Natural killer cell (primary cell): ENCODE measurements at places on chromosomes 4 and X.

GRCh38 chr4:19807505-19807904, 444.2 kb upstream of the SLIT2 start:
- no peak for DNase-seq

GRCh38 chrX:126170720-126171119, 4.6 kb upstream of the DCAF12L2 start:
- DNase-seq = no peak

DNA sequence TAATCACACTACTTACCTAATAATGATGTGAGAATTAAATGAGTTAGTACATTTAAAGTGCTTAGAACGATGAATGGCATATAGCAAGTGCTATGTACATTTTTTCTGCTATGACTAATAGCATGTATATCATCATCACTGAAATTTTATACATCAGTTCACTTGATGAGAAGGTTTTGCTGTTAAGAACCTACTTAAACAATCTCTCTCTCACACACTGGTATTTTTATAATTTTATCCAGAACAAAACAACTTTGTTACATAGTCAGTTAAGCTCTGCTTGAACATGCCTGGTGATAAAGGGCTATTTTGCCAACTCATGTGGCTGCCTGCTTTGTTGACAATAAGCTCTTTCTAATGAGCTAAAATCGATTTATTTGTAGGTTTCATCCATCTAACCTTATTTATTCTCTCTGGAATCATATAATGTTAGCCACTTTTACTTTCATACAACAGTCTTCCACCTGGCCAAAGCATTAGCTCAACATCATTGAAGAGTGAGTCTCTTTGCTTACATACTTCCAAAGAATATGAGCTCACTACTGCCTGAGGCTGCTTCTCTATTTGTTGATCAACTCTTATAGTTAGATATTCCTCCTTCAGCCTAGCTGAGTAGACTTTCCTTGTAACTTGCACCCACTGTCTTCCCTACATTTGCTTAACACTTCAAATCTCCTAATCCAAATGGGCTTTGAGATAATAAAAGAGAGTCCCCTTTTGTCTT, 372.7 kb upstream of the BOD1L1 start:
- no peak for DNase-seq

DNA sequence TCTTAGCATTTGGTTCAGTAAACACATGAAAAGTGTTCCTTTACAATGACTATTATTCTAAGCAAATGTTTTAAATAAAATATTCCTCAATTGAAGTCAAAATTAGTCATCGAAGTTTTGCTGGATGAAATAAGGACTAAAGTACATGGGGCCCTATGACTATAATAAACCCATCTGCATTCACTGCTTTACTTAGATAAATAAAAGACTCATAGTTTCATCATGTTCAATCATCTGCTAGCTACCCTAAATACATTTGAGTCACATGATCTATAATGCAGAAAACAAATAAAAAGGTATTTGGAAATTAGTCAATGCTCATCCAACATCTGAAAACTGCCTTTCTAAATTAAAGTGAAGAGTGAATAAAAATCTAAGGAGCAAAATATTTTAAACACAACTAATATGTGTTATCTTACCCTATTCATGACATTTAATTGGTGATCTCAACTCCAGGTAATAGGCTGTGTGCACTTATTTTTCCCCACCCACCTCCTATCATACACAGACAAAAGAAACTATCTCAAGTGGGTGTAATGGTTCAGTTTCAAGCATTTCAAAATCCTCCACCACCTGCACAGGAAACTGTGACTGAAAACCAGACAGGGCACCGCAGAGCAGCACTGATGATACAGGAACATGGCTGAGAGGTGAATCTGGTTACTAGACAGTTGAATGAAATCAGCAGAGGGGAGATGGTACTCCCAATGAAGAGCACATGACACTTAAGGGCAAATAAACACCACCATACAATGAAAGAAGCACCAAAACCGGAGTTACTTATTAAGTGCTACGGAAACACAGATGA, 78.6 kb downstream of the CAMK2D start:
- no peak for DNase-seq

- DNase-seq = no peak
Measured at GRCh38 chrX:120512627-120513026, 43.5 kb upstream of the LAMP2 start.

DNA sequence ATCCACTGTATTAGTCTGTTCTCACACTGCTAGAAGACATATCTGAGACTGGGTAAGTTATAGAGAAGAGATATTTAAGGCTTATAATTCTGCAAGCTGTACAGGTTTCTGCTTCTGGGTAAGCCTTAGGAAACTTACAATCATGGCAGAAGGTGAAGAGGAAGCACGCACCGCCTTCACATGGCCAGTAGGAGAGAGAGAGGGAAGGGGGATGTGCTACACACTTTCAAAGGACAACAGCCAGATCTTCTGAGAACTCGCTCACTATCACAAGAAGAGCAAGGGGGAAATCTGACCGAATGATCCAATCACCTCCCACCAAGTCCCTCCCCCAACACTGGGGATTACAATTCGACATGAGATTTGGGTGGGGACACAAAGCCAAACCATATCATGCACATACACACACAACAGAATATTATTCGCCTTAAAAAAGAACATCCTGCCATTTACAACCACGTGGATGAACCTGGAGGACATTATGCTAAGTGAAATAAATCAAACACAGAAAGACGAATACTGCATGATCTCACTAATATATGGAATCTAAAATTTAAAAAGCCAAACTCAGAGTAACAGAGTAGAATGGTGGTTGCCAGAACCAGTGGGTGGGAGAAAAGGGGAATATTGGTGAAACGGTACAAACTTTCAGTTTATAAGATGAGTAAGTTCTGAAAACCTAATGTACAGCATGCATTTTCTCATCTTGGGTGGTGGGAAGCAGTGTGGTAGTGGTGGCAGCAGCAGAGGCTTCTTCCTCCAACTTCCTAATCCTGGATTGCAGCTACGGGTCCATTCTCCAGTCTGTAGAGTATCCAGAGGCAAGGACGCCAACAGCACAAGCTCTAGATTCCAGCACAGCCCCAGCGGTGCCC, 12.8 kb downstream of the FRYL start:
- no peak for DNase-seq

DNA sequence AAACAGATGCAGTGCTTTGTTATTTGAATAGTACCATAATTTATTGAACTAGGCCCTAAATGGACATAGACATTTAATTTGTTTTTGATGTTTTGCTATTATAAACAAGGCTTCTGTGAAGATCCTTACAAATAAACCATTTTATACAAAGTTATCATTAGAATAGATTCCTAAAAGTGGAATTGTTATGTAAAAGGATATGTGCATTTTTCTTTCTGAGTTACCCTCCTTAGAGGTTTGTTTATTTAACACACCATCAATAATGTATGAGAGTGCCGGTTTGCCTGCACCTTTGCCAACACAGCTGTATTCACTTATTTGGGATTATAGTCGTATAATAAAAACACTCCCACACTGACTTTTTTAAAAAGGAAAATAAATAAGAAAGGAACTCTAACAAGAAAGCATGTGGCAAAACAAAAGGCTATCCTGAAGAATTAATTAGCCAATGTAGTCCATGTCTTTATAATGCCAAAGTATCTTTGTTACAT, 84.8 kb downstream of the PAK3 start:
- DNase-seq = no peak

- no peak for DNase-seq
Measured at GRCh38 chr4:25842229-25842845, 20.5 kb downstream of the SEL1L3 start.

- DNase-seq = no peak
Measured at GRCh38 chrX:53249408-53250042, 24.5 kb upstream of the KDM5C start.

GRCh38 chrX:148382983-148383382, 117.4 kb upstream of the AFF2 start:
- DNase-seq = no peak

- DNase-seq = no peak
Measured at GRCh38 chr4:113643505-113643904, 118.0 kb downstream of the CAMK2D start.

GRCh38 chr4:151541389-151542071, 132.6 kb downstream of the FHIP1A start:
- DNase-seq = no peak

DNA sequence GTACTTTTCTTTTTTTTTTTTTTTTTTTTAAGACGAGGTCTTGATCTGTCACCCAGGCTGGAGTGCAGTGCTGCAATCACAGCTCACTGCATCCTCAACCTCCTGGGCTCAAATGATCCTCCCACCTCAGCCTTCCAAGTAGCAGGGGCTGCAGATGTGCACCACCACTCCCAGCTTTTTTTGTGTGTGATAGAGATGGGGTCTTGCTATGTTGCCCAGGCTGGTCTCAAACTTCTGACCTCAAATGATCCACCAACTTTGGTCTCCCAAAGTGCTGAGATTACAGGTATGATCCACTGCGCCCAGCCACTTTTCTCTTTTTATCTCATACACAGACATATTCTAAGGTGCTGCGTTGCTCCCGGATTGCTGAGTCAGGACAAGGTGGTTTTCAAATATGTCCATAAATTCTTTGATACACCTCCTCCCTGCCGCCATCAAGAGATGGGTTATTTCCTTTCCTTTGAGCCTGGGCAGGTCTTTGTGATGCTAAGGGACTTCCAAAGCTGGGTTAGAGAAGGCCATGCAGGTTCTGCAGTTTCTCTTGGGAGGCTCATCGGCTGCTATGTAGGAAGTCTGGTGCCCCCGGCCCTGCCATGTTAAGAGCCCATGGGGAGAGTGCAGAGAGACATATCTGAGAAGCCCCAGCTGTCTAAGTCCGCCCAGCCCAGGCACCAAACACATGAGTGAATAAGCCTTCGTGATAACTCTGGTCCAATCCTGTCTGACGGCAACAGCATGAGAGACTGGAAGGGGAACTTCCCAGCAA, 8.4 kb upstream of the PLA2G12A start:
- no peak for DNase-seq

- DNase-seq = no peak
Measured at GRCh38 chr4:66585767-66586166, 915.5 kb upstream of the EPHA5 start.

DNA sequence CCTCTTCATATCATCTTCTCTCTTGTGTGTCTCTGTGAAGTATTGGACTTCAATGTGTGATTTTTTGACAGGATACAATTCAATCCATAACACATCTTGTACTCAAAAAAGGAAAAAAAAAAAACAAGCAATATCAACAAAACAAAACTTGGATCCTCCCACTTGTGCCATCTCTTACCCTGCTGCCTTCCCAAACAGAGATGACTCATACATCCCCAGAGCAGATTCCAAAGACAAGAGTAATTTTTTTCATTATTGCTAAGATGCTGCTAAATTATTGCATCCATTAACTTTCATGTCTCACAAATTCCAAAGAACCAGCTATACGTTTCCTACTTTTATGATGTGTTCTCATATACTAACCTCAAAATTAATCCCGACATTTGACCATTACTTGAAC, 479.2 kb downstream of the GBA3 start:
- DNase-seq = no peak

GRCh38 chr4:38780833-38781484, 1.8 kb downstream of the TLR10 start:
- DNase-seq = no peak

DNA sequence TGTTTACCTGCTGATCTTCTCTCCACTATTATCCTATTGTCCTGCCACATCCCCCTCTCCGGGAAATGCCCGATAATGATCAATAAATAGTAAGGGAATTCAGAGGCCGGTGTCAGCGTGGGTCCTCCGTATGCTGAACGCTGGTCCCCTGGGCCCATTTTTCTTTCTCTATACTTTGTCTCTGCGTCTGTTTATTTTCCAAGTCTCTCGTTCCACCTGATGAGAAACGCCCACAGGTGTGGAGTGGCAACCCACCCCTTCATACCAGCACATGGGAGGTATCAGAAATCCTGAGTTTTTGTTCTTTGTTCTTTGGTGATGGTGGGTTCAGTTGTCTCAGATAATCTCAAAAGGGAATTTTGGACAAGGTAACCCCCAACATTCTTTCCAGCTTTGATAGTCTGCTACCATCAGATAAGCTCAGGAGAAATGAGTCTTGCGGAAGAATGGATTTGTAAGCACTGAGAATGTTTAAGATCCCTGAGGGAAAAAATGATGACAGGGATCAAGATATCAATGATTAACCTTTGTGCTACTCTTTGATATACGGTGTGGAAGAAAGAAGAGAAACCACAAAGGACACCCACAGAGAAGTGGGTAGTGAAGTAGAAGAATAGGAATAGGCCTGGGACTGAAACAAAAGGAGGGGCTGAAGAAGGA, 117.9 kb downstream of the CEP44 start:
- DNase-seq = no peak

DNA sequence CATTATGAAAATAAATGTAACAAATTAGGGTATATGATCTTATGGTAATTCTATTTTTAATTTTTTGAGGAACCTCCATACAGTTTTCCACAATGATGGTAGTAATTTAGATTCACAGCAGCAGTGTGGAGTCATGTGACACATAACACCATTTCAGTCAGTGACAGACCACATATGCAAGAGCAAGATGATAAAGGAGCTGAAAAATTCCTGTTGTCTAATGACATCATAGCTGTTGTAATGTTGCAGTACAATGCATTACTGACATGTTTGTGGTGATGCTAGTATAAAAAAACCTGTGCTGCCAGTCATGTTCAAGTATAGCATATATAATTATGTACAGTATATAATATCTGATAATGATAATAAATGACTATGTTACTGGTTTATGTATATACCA, 28.5 kb downstream of the EMCN start:
- no peak for DNase-seq

GRCh38 chr4:173185847-173186510, 17.4 kb downstream of the GALNT7 start:
- no peak for DNase-seq

DNA sequence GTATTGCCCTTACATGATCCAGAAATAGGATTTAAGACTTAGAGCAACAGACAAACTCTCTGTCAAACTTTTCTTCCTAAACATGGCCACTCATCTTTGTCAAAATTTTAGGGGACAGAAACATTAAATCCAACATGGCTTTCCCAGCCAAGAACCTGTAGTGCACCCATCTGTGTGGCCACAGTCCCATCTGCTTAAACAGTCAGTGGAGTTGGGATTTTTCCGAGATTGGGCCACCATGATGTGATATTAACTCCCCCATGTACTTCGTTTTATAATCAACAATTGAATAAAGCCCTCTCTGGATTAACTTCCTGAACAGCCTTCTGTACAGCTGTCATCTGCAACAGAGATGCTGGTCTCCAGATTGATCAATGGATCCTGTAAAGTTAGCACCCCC, 28.9 kb downstream of the TMEM144 start:
- no peak for DNase-seq

DNA sequence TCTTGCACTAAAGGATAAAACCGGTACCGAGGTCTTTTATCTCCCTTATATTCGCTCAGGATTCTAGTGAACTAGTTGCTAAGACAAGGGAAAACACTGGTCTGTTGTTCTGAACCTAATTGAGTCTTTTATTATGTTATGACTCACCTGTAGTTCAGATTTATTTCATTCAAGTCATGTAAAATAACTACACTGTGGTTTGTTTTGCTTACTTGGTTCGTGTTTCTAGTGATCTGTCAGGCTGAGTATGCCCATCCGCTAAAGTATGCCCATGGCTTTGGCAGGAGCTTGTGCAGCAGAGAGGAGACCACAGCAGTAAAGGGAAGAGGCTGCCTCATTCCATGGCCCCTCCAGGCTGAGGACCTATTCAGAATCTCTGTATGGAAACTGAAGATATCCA, 126.1 kb downstream of the AFF1 start:
- DNase-seq = peak; percentile 23

- no peak for DNase-seq
Measured at GRCh38 chr4:78734441-78735162, 41.5 kb upstream of the BMP2K start.
